ENCODE measurements at places on chromosomes 3 and 15. TPM values are rescaled to one million over a fixed set of nuclear protein-coding genes. Genes with fewer than 3 reads are reported as not detected.

LMAN1L gene
- 0.15 TPM for total RNA-seq

SPINK8 gene
- total RNA-seq: not detected

CEMIP gene
- 1.0 TPM for total RNA-seq

BTLA gene
- total RNA-seq: not detected

AMIGO3 gene
- 0.33 TPM for total RNA-seq
